ENCODE measurements at places on chromosomes 16 and 17.
A peak's percentile ranks its signal among the peaks of the same experiment; 100 is the strongest.

GRCh38 chr17:45747911-45748310 is 36.2 kb upstream of the CRHR1 start:
- no peak for DNase-seq

- no peak for DNase-seq
These were observed 473 bp upstream of the TPPP3 start for GRCh38 chr16:67393788-67394154.

DNA sequence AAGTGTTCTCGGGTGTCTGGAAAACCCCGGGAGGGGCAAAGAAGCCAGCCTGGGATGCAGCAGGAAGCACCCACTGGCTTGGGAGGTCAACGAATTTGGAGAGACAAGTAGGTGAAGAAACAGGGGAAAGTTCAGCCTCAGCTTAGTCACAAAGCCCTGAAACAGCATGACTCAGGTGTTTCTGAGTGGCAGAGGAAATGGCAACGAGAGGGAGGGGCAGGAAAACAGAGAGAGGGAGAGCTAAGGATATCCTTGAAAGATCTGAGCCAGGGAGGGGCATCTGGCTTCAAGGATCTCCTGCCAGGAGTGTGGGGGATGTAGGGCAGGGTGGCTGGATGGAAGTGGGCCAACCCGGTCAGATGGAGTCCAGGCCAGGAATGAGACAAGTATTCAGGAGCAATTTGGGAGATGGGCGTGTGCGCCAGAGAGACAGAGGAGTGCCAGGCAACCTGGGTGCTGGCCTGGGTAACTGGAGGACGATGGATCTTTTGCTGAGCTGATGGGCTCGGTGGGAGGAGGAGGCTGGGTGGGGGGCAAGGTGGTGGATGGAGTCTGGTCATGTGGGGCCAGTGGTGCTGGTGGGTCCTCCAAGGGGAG is 27.2 kb downstream of the ABCC3 start:
- DNase-seq = peak; percentile 99

- DNase-seq = no peak
These were observed 68.9 kb upstream of the KCNJ16 start for GRCh38 chr17:70006159-70006558.

DNA sequence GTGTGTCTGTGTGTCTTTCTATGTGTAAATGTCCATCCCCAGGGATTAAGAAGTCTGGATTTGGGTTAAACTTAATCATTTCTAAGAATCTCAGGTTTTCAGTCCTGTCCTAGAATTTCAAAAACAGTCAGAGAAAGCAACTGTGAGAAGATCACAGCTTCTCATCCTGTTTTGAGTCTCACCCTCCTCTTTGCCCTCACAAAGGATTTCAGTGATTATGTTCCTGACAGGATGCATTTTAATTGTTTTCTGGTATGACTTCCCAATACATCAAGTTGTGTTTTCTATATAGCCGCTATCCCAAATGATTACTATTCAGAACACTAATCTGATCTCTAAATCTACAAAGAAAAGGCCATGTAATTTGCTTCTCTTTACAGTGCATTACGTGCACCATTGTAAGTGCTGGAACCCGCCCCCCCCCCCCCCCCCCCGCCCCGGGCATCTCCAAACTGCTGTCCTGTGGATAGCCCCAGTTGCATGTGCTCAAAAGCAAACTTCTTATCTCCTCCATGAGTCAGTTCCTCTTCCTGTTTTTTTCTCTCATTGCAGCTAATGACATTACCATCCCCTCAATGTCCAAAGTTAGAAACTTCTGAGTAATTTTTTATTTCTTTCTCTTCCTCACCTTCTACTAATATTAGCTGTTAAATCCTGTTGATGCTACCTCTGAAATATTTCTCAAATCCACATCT is 73.9 kb downstream of the CDH13 start:
- no peak for DNase-seq

GRCh38 chr16:74291577-74292208 is 4.9 kb upstream of the PSMD7 start:
- peak; percentile 21 for DNase-seq

DNA sequence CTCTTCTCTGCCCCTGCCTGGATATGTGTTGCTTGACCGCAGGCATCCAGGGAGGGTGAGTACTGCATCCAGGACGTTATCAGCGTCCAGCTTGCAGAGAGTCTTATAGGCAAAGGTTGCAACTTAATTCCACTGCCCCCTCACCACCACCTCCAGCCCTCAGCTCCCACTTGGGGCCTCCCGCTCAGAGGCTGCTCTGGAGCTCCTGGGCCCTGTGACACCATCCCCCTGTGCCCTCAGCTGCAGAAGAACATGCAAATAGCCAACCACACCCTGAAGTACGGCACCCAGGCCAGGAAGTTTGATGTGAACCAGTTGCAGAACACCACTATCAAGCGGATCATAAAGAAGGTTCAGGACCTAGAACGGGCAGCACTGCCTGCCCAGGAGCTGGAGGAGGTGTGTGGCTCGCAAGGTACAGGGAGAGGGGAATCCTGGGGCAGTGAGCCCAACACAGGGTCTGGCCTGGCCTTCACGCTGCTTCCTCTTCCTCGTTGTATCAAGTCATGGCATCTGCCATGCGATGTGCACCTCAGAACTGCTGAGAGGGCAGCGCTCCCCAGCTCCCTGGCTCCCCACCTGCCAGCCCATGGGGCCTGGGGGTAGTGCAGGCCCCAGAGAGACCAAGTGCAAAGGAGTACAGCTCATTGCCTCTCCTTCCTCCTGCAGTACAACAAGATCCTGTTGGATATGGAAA is 9.6 kb downstream of the ACE start:
- DNase-seq = no peak

DNA sequence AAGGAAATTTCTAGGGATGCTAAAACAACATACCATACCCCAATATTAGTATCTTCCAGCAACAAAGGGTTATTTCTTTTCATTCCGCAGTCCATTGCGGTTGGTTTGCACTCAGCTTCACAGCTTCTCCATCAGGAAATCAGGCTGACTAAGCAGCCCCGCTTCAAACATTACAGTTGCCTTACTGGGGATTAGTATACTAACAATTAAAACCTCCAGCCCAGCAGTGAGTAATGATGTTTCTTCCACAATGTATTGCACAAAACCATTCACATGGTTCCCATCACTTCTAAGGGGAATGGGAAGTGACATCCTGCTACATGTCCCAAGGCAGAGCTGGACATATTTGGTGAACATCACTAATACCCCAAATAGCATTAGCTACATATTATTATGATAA is 1384.9 kb downstream of the CDH8 start:
- no peak for DNase-seq

DNA sequence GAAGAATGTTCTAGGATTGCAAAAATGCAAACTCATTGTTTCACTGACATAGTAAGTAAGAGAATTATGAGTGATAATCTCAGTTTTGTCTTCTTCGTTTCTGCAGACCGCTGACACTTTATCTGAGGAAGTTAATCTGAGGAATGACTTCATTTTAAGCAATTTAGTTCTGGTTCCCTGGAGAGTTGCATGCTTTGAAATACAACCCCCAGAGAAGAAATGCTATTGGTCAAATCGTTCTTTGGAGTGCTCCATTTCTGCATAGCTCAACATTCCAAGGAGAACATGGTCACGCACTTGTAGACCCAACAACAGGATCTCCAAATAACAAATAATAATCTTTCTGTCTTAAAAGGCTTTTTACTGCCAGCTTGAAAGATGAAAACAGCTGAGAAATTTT is 427.1 kb downstream of the GRIN2A start:
- no peak for DNase-seq

- no peak for DNase-seq
These were observed 58.7 kb downstream of the TANC2 start for GRCh38 chr17:63024716-63025115.
